Right ventricle myocardium inferior (tissue), 1 donor: ENCODE measurements at places on chromosomes 12 and 14. TPM values are rescaled to one million over a fixed set of nuclear protein-coding genes. Genes with fewer than 3 reads are reported as not detected.

DNA sequence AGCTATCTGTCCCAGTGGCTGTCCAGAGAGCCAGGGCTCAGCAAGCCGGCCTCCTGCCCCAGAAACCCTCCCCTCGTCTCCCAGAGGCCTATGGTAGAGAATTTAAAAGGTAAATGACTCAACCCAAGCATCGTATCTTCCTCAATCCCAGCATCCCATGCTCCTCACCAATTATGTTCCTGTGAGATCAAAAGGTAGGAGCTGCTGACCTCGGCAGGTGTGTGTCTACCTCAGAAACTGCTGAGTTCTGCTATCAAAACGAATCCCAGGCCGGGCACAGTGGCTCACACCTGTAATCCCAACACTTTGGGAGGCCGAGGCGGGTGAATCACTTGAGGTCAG lies 49.3 kb downstream of the FOXN3 start:
- DNase-seq: no peak

DNA sequence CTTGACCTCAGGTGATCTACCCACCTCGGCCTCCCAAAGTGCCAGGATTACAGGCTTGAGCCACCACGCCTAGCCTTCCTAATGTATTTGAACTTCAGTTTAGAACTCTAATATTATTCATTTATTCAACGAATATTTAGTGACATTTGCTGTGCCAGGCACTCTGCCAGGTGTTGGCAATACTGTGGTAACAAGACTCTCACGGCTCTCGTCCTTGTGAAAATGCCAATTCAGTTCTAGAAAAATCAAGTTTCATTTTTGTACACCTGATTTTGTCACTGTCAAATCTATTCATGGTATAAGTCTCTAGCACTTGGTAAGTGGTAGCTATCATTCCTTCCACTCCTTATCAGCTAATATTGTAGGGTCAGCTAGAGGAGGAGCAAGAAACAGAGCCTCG lies 6.3 kb upstream of the PWP1 start:
- no peak for DNase-seq

- DNase-seq: no peak
Measured at GRCh38 chr12:124218243-124218560, 76.7 kb upstream of the RFLNA start.

DNA sequence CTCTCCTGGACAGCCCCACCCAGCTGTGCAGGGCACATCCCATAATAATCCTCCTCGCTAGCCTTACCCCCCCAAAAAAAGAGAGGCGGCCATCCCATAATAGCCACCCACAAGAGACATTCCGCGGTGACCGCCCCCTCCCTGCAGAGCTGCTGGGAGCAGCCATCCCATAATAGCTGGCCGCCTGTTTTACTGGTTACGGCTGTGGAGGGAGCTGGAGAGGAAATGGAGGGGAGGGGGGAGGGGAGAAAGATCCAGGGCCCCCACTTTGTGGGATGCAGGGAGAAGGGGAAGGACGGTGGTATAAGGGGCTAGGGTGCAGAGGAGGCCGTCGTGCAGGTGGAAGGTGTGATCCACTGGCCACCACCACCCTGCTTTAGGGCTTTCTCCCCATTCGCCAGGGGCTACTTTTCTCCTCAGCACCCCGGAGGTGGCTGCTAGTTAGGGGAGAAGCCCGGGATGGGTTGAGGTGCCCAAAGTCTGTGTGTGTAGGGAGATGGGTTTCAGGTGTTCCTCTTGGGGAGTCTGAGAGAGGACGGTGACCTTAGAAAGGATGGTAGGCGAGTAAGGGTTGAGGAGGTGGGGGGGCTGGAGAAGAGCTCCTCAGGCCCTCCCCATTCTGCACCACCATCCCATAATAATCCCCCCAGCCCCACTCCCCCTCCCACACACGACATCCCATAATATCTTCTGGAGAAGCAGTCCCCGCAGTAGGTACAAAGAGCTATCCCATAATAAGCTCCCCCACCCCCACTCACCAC lies 6.0 kb upstream of the CHD4 start:
- peak; percentile 81 for DNase-seq

GRCh38 chr12:34406228-34406995 lies 384.1 kb downstream of the ALG10 start:
- no peak for DNase-seq

DNA sequence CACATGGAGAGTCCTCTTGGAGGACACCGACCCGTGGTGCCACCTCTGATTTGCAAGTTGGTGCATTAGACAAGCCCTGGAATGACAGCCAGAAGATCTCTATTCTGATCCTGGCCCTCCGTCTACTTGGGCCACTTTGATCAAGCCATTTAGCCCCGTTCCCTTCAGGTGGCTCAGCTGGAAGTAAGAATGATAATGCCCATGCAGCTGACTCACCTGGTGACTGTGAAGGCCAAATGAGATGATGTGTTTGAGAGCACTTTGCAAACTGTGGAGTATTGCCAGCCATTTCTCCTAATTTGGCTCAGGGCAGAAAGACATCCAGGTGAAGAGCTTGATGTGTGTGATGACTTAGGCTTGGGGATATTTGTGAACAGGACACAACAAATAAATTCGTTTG lies 165.9 kb downstream of the ETV6 start:
- DNase-seq: no peak

GRCh38 chr12:57001448-57001906 lies 4.9 kb downstream of the ZBTB39 start:
- no peak for DNase-seq

- no peak for DNase-seq
Measured at GRCh38 chr14:101465795-101466448, 95.4 kb upstream of the DIO3 start.

DNA sequence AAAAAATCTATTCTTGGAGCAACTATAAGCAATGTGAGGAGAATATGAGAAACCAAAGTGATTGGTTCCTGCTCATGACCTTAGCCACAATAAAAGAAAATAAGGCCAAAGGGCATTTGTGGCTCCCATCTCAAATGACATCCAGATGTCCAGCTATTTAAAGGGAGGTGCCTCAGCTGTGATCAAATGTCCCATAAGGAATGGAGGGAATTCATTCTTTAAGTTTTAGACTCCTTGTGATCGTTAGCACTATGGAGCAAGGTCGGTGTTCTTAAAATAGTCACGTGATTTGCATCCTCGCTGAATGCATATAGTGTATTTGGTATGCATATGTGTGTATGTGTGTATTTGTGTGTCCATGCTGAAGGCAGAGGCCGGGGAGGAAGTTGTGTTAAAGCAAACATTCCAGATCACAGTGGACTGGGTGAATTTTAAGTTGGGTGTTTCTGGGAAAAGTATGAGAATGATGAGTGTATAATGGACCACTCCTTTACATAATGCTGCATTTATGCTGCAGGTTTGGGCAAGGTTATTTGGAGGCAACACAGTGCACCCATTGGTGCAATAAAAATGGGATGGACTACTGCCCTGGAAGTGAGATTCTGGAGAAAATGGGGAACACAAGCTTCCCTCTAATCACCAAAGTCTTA lies 5.6 kb upstream of the E2F7 start:
- no peak for DNase-seq

GRCh38 chr14:53034688-53035230 lies 83.9 kb upstream of the FERMT2 start:
- no peak for DNase-seq

- DNase-seq: peak; percentile 90
Measured at GRCh38 chr12:123043536-123044001, 63.1 kb downstream of the ARL6IP4 start.

- peak; percentile 68 for DNase-seq
Measured at GRCh38 chr12:109735825-109736551, 22.4 kb downstream of the FAM222A start.

DNA sequence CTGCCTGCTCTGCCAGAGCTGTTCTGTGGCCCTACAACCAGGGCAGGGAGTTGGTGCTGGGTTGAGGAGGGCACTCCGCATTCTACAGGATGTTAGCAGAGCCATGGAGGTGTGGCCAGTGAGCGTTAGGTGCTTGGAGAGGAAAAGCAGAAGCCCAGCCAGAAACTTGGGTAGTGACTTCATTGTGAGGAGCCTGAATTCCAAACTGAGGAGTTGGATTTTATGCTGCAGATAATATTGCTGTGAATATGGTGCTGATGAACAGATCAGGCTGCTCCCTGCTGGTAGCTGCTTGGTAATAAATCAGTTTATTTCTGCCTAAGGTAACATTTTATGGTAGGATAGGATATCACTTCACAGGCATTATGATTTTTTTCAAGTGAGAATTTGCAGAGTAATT lies 7.1 kb upstream of the CCDC175 start:
- DNase-seq: no peak

DNA sequence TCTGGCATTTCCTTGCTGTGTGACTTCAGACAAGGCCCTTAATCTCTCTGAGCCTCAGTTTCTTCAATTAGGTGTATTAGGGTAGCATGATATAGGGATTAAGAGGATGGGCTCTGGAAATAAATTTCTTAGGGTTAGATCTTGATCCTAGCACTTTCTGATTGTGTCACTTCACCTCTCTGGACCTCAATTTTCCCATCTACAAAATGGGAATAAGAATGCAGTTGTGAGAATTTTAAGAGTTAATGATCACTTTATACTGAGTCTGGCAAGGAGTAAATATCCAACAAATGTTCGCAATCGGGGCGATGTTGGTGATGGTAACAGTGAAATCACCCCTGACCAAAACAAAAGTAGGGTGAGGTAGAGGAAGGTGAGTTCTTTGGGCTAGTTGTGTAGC lies 4.0 kb downstream of the RPH3A start:
- no peak for DNase-seq

DNA sequence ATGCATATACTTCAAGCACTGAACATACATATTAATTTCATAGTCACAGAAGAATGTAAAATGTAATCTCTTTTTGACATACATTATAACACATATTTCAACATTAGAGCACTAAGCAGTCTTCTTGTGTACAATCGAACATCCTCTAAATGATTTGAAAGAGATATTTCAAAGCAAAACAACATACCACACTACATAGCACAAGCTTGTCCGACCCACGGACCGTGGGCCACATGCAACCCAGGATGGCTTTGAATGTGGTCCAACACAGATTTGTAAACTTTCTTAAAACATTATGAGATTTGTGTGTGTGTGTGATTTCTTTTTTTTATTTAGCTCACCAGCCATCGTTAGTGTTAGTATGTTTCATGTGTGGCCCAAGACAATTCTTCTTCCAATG lies 7.0 kb downstream of the PRICKLE1 start:
- no peak for DNase-seq

DNA sequence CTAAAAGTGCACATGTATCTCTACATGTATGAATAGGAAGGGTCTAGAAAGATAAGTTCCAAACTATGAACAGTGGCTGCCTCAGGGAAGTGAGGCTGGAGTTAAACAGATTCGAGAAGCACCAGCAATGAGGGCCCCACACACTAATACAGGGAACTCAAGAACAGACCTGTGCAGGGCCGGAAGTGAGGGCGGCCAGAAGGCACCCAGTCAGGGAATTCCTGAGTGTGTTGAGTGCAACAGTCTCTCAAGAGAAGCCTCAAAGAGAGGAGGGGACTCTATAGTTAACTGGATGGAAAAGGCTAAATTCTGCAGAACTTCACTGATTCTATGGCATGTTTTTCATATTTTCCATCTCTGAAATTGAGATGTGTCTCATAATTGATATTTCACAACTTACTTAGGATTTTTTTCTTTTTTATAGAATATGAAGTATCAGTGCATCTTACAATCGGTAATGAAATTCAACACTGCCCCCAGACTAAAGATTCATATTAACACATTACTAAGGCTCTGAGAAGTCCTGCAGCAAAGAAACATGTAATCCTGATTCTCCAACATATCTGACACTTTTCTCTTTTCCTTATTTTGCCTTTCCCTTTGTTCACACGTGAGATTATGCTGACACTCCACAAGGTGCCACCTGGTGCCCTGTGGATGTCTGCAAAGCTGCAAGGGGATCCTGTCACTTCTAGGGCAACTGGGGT lies 61.3 kb downstream of the CHGA start:
- no peak for DNase-seq

DNA sequence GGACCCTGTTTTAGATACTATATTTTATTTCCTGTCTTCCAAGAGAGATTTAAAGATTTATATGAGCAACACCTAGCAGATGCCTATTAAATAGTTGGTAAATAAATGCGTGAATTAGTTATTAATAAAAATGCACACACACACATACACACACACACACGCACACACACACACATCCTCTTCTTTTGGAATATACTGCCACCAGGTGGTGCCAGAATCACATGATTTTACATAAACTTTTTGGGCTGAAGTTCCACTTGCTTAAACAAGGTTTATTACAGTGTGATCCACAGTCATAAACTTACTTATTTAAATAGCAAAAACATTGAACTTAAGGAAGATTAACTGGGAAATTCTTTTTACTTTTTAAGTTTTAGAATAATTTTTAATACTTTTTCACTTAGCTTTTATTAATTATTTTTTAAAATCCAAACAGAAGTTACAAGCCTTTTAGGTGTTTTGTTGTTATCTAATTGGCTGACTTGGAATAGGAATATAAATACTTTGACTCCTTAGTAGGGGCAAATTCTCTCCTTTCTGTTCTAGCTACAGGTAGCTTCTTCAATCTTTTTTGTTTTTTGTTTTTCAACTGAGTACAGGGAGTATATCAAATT lies 17.5 kb downstream of the RAD51B start:
- no peak for DNase-seq

DNA sequence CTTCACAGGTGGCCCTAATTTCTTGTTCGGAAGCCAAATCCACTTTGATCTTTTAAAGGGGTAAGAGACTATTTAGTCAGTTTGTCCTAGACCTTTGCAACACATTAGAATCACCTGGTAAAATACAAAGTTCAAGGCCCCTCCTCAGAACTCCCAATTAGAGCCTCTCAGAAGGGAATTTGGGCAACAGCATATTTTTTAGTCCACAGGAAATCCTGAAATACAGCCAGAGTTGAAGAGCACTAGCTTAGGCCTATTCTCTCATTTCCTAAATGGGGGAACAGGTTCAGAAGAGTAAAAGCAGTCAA lies 151.3 kb upstream of the FSCB start:
- DNase-seq: no peak

DNA sequence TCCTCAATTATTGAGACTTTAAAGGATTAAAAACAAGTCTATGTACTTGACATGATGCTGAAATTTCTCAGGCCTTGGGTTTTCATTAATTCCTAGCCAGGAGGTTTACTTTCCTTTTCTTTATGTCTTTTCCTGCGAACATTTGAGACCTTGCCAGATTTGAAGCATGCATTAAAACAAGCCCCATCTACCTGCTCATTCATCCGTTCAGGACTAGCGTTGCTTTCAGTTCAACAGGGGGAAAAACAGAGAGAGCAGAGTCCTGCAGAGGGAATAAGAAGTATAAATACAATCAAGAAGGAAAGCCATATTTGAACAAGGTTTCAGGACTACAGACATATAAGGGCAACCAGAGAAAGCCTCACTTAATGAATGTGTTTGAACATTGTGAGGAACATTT lies 542.4 kb downstream of the DIO2 start:
- DNase-seq: no peak

GRCh38 chr14:58060077-58060476 lies 91.9 kb downstream of the ARMH4 start:
- no peak for DNase-seq

GRCh38 chr14:53032838-53033390 lies 82.1 kb upstream of the FERMT2 start:
- no peak for DNase-seq

ANHX gene
- total RNA-seq: not detected

TPH2 gene
- not detected for total RNA-seq

GDF3 gene
- not detected for total RNA-seq

CD27 gene
- total RNA-seq: not detected

PLEKHD1 gene
- 0.32 TPM for total RNA-seq

OTUB2 gene
- total RNA-seq: 0.35 TPM

TWF1 gene
- total RNA-seq: 14.0 TPM

LRFN5 gene
- 0.81 TPM for total RNA-seq

PMEL gene
- total RNA-seq: not detected

C12orf60 gene
- 2.0 TPM for total RNA-seq

TMEM30B gene
- total RNA-seq: 0.30 TPM

APOF gene
- not detected for total RNA-seq

KRT85 gene
- total RNA-seq: not detected

RFLNA gene
- 0.19 TPM for total RNA-seq
